ENCODE measurements at places on chromosomes 13 and 19.
A peak's percentile ranks its signal among the peaks of the same experiment; 100 is the strongest.

DNA sequence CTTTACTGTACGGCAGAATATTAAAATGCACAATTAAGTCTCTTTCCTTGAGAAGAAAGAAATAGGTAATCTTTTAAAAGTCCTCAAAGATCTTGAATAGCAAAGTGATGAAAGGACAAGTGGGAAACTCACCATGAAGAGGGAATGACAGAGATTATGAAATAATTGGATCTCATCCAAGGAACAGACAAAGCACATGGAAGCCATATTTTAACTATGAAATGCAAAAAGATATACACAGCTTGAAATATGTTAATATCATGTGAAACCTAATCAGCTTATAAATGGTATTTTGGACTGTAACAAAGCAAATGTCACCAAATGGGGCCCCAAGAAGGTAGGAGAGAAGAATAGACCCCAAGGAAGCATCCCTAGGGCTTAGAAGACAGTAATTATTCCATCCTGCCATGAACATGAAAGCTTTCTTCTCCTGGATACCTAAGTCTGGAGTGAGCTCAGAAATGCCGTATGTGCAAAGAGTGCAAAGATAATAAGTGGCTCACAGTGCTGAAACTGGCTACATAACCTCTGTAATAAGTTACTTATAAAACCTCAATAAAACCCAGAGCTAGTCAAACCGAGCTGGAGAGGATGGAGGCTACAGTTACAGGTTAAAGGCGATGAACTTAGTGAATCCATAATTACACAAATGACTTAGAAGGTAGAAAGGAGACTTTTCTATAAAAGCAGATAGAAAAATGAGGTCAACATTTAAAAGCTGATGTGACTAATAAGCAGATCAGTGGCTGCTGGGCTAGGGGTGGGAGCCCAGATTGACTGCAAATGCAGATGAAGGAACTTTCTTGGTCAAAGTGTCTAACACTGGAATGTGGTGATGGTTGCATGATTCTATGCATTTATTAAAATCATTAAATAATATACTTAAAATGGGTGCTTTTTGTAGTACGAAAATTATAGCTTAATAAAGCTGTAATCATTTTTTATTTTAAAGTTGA is 34.4 kb downstream of the DCLK1 start:
- DNase-seq = no peak

DNA sequence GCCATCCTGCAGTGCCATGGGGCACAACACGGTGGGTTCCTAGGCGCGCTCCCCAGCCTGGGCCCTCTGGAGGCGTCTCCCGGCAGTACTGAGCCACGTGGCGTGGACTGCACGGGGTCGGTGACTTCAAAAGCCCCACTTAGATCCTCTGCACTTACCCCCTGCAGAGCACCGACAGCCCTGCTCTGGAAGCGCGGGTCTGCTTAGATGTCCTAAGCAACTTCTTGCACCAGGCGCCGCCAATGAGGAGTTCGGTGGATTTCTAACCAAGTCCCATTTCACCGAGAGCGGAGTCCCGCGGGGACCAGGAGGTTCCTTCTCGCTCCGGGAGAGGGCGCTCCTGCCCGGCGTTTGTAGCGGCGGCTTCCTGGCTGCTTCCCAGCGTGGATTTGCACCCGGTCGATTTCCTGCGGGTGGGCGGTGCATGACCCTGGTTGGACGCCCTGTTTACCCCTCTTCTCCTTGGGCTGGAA is 25.2 kb upstream of the ZNF845 start:
- DNase-seq = no peak

DNA sequence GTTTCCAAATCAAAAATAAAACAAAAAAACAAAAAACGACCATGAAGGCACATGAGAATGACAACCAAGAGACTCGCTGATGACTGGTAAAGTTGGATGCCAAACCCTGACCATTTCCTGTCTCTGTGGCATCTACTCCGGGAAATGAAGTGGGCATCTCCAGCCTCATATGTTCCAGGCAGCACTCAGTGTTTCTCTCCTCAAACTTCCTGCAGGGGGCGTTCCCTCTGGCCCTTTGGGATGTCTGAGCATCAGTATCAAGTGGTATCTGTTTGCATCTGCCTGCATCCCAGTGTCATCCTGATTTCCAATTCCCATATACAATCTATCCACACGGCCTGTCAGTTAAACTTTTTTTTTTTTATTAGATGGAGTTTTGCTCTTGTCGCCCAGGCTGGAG is 9.8 kb upstream of the SIGLEC12 start:
- peak; percentile 9 for DNase-seq

GRCh38 chr13:48976576-48977285 is 1.0 kb downstream of the FNDC3A start:
- DNase-seq = no peak

DNA sequence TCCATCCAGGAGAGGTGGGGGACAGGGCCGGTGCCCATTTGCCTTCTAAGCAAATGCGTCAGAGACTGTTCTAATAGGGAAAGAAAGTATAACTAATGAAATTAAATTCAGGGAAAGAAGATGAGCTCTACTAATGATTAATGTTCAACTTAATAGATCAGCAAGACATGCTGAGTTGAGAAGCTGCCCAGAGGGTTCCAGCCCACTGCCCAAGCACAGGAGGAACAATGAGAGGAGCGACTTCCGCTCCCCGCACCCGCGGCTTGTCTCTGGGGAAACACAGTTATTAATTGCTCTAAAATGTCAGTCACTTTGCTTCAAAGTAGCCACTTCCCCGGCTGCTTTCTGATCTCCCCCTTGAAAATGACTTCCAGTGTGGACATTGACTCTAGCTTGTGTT is 331.3 kb downstream of the UQCRFS1 start:
- no peak for DNase-seq

DNA sequence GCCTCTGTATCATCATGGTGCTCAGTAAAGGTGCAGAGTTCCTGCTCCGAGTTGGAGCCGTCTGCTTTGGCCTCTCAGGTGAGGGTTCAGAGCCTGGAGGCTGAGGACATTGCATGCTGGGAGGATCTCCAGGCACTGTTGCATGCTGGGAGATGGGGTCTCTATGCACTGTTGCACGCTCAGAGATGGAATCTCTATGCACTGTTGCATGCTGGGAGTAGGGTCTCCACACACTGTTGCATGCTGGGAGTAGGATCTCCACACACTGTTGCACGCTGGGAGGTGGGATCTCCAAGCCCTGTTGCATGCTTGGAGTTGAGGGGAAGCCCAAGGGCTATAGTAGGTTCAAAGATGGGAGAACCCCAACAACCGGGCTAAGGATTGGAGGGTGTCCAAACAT is 8.3 kb downstream of the CACNG6 start:
- DNase-seq = no peak

DNA sequence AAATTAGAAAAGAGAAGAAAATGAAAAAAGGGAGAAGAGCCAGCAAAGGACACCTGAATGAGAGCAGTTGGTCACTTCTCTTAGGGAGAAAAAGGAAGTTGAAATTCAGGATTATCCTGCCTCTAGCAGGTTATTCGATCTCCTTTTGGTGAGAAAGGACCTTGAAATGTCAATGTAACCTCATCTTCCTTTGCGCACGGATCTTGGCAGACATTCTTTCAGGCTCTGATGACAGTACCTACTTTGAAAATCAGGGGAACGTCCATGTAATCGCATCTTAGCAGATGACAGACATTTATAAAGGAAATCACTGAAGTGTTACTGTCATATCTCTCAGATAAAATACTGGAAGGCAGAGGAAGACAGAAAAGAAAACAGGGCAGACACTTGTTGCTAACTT is 36.7 kb downstream of the FRY start:
- no peak for DNase-seq

- no peak for DNase-seq
These were observed 413.4 kb upstream of the PCDH9 start for GRCh38 chr13:67643516-67644055.
